ENCODE measurements at places on chromosomes 16 and 17.

DNA sequence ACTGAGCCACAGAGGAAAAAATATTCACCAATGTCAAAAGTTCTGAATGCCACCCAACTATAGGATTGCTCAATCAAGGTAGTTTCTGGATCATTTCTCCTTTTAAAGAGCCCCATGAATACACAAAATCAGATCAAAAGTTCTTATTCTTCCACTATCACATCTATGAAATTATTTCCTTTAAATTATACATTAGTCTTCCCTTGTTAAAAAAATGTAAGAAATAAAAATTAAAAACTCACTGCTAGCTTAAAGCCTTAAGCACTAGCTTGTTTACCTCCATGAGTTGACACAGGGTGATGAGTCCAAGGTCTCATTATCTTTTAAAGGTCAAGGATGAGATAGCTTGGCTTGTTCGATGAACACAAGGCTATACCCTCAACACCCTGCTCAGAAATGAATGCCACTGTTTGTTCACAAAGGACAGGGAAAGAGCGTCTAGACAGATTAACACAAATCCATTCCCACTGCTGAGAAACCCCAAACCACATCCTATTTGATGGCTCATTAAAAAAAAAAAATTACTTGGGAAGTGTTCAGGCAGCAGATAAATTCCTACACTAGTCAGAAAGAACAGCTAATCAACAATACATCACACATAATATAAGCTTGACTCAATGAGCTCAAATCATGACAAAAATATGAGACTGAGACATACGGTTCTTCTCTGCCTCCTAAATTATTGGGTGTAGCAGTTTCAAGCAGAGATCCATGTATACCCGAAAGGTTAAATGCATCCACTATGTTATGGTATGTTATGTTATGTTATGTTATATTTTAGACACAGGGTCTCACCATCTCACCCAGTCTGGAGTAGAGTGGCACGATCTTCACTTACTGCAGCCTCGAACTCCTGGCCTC, 118.9 kb downstream of the PARN start:
- no peak for DNase-seq

GRCh38 chr17:38674749-38675615, at the start of gene EPOP:
TSS of gene EPOP (minus strand) at chr17:38674957. CDS start at chr17:38674495, 462 bp downstream.
- peak; percentile 96 for DNase-seq

DNA sequence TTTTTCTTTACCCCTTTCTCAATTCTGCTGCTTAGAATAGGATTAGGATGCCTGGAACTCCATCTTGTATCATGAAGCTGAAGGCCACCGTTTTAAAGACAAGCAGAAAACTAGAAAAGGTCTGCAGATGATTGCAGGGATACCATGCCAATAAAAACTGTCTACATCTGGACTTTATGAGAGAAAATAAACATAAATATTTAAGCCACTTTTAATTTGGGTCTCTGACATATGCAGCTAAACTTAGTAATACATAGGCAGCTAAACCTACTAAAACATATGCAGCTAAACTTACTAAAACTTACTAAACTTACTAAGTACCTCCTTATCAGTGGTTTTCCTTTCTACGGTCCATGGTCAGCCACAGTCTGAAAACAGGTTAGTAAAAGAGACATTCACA, 48.4 kb downstream of the FBXL20 start:
- DNase-seq = no peak

- no peak for DNase-seq
Observed at GRCh38 chr17:2177235-2177811, 122.4 kb downstream of the HIC1 start.

- DNase-seq = peak; percentile 96
Observed at GRCh38 chr17:61412143-61412859, 12.7 kb downstream of the TBX2 start.

- DNase-seq = peak; percentile 53
Observed at GRCh38 chr16:57730771-57731730, 4.5 kb upstream of the KATNB1 start.

DNA sequence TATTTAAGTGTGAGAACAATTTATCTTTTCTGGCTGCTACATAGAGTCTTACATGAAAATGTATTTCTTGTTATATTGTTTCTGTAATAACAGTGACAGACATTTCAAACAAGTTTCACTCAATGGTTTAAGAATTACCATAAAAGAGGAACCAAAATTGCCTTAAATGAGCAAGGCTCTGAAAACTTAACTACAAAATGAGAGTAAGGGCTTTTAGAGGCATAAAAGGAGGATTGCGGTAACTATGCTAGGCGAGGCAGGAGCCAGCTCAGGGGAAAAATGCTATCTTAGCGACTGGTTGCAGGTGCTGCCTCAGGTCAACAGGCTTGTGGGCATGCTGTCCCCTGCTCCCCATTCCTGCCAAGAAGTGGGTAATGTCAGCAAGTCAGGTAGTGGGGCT, 81.7 kb upstream of the MSI2 start:
- DNase-seq = no peak

DNA sequence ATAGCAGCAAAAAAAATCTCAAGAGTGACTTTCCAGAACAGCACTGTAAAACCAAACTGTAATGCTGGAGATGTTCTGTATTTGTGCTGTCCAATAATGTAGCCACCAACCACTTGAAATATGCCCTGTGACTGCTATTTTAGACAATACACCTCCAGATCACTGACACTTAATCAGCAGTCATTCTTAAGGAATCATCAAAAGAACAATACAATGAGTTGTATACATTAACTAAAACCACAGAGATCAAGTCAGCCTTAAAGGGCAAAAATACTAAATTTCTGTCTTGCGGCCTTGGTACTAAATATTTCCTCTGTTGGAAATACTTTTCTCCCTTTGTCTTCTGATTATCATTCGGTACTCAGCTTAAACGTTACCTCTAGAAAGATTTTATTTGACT, 33.6 kb upstream of the ANKFY1 start:
- DNase-seq = no peak

DNA sequence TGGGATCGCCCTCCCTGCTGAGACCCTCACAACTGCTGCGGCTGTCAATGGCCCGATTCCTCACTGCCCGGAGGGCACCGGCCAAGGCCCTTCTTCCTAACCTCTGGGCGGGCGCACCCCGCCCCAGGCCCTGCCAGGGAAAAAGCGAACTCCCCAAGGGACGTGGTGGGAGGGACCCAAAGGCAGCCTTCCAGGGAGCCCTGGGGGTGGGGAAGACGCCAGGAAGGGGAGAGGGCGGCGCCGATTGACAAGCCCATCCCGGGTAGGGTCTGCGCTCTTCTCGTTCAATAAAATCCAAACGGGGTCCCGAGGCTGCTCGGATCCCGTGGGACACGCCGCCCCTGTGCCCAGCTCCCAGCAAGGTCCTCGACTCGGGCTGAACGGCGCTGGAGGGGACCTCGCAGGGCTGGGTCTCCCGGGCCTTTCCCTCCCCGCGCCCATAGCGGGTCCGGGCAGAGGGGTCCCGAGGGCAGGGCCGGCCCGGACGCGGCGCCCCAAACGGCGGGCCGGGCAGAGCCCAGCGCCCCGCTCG, 416 bp downstream of the KIFC3 start:
- peak; percentile 79 for DNase-seq

DNA sequence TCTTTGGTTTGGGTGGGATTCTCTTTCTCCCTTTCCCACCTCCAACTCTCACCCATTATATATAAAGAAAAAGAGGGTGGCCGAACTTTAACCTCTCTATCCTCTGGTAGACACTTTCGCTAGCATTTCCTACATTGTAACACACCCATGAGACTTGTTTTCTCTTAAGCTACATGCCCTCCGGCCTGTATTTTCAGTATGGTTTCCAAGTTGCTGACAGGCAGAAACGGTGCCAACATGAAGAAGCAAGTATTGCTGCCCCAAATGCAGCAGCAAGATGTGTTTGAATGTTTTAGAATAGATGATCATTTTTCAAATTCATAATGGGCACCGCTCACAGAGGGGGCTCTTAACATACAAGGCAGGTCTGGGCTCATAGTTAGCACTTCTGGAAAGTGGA, 18.7 kb upstream of the CYB5B start:
- DNase-seq = no peak

- DNase-seq = peak; percentile 78
Observed at GRCh38 chr17:51711581-51711980, 446.9 kb downstream of the CA10 start.

- DNase-seq = no peak
Observed at GRCh38 chr16:50308237-50308965, 42.0 kb downstream of the ADCY7 start.

DNA sequence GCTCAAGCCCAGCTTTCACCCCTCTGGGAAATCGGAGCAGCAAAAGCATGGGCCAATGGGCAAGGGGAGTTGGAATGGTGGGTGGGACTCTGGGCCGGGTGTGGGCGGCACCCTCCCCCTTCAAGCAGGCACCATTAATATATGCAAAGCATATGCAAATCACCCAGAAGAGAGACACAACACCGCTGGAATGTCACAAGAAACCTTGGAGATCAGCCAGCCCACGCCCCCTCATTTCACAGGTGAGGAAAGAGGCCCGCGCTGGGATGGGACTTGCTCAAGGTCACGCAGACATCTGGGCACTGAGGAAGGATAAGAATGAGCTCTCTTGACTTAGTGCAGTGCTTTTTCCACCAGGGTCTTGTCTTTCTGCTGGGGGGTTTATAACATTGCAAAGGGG, 4.8 kb downstream of the SRCIN1 start:
- DNase-seq = peak; percentile 91

- DNase-seq = peak; percentile 84
Observed at GRCh38 chr17:74635418-74635817, 11.9 kb upstream of the CD300E start.

GRCh38 chr16:24921229-24921628, 75.5 kb downstream of the SLC5A11 start:
- DNase-seq = no peak

DNA sequence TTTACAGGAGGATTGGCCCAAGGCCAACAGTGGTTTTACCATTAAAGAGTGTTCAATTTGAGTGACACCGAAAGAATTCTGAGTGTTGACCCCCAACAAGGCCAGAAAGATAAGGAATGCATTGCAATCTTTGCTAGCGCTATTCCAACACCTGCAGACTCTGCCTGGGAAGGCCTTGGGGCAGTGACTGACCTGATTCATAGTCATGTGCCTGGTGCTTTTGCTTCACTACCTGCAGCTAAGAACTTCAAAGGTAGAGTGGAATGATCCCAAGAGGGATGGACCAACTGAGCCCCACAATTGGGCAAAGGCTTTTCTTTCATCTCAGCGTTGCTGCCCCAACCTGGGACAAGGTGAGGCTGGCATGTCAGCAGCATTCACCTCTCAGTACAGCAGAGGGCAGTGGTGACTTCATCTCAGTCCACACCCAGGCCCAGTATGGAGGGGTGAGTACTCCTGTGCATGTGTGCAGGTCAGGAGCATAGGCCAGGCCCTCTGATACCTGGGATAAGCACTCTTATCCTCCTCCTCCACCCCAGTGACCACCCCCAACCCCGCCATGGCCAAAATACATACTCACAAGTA, 149.6 kb upstream of the GNAO1 start:
- peak; percentile 89 for DNase-seq

GRCh38 chr16:10539236-10539635, 41.2 kb downstream of the EMP2 start:
- DNase-seq = no peak

GRCh38 chr17:48756830-48757251, 28.3 kb upstream of the HOXB13 start:
- DNase-seq = no peak

DNA sequence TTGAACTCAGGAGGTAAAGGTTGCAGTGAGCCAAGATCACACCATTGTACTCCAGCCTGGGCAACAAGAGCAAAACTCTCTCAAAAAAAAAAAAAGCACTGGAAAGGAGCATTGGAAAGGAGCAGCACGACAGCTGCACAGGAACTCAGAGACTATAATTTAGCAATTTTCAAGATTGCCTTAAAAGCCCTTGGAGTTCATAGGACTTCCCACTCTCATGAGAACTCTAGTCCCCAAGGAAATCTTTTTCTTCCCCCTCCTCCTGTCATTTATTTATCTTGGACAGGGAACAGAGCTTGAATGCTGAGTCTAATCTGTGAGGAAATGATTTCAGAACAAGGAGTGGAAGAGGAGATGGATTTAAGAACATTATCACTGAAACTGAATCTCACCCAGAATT, 69.0 kb downstream of the PLXDC1 start:
- DNase-seq = no peak

DNA sequence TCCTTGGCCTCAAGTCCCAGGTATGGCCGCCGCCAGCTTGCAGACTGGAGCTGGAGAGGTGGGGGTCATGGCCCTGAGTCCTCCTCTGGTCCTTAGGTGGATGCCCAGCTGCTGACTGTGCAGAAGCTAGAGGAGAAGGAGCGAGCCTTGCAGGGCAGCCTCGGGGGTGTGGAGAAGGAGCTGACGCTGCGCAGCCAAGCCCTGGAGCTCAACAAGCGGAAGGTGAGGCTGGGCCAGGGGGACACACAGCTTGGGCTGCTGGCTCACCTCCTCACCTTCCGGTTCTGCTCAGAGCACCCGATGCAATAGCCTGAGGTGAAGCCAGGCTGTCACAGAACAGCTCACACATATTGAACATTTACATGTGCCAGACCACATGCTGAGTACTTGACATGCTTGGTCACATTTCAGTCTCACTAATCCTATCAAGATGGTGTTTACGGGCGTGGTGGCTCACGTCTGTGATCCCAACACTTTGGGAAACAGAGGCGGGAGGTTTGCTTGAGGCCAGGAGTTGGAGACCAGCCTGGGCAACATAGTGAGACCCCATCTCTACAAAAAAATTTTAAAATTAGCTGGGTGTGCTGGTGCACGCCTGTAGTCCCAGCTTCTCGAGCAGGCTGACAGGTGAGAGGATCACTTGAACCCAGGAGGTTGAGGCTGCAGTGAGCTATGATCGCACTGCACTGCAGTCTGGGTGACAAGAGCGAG, 7.4 kb downstream of the RNF40 start:
- DNase-seq = no peak

DNA sequence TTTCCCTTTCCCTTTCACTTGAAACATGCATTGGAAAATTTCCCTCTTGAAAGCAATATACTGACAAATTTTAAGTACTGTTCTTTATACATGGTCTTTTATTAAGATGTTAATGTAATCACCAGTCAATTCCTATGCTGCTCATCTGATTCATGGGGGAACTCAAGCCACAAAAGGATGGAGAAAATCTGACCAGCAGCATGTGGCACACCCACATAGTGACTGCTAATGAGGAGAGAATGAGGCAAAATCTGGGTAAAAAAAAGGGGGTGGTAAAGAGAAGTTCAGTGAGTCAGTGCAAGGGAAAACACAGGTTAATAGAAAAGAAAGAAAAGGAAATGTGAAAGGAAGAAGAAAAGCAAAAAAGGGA, 11.3 kb downstream of the RFFL start:
- no peak for DNase-seq
